ENCODE measurements at places on chromosomes 7 and 10.

- no peak for DNase-seq
Observed at GRCh38 chr7:105352018-105352612, 36.6 kb downstream of the SRPK2 start.

DNA sequence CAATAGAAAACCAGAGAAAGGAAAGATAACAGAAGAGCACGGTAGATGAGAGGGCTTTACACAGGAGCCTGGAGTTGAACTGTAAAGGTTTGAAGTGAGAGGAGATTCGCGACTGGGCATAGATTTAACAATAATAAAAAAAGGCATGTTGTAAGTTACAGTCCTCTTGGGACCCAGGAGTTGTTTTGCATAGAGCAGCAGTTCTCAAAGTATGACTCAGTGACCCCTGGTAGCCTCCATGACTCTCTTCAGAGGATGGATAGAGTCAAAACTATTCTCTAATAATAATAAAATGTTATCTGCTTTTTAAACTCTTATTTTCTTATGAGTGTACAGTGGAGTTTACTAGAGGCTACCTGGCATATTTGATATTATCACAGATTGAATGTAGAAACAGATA lies 262.3 kb downstream of the SORCS3 start:
- DNase-seq = no peak

- DNase-seq = no peak
Observed at GRCh38 chr10:75029857-75030256, 81.6 kb upstream of the SAMD8 start.

GRCh38 chr7:77415476-77415822 lies 700 bp downstream of the GSAP start:
- DNase-seq = no peak

DNA sequence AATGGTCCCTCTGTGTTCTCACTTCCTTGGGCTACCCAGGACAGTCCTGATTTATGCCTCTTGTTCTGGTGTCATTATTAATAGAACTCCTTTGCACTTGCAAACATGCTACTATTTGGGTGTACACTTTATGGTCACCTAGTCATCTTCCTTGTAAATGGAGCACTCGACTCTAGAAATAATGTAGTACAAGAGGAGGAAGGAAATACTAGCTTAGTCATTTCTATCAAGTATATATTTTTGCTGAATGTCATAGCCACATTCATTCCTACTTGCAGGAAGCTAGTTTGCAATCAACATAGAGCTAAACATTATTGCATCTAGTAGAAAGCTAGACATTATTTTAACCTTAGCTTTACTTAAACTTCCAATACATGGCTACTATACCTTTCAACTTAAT lies 335.3 kb downstream of the MAGI2 start:
- no peak for DNase-seq

DNA sequence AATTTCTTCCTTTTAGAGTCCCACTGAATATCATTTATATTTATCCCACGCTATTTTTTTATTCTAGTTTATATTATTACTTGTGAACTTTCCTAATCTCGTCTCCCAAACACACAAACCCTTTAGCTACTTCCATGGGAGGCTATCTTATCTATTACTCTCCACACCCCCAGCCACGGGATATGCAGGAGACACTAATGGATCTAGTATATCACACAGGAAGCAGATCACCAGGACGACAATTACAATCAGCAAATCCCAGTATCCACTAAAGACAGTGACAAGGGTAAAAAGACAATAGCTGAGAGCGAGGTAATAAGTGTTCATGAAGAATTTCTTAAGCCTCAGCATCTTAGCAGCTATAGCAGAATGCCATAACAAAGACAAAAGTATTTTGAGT lies 3.8 kb upstream of the AKR1E2 start:
- DNase-seq = no peak

DNA sequence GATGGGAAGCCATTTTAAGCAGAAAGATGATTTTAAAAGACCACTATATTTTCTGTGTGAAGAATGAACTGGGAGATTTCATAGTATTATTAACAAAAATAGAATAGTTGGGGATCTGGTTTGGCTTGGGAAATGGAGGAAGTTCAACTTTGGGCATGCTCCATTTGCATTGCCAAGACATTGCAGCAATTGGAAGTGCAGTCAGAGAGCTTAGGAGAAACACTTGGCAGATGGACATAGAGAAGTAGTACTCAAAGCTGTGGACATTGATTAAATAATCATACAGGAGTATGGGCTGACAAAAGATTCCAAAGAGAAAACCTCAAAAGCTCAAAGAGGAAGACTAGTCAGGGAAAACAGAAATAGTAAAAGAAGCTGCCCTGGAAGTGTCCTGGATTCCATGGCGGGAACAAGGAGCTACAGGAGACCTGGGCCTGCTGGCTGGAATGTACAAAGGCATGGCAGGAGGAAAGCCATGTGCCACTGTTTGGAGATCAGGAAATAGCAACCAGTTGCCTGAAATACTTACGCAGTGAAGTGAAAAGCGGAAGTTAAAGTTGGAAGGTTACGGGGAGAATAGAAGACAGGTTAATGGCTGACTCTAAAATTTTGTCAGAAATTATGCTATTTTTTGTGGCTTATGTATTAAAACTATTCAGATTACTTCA lies 93.6 kb upstream of the MXI1 start:
- DNase-seq = no peak

DNA sequence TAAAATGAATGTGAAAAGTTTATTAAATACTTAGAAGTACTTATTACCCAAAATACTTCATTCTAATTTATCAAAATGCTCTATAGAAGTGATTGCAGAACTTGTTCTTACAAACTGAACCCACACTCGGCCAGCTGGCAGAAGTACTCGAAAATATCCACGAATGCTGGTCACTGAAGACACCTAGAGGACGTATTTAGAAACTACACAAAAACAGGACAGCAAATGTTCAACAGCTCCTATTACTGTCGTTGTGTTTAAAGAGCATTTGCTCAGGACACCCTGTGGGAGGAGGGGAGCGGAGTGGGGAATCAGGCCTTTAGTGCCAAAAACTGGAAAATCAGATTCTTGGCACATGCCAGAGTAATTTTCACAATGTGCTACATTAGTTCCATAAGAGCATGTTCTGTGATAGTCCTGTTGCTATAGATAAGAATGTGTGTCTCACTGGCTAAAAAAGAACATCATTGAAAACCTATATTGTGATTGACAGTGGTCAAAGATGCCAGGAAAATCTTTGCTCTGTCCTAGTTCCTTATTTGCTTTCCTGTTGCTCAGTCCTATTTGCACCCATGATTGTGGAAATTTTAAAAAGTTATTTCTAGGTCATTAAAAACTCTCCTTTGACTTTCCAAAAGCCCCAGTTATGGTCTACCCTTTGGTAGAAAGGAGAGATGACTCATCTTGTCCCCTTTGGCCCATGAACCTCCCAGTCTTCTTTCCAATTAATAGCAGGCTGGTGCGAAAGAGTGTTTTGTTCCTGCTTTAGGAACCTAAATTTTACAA lies 49.0 kb upstream of the NRBF2 start:
- DNase-seq = no peak

GRCh38 chr10:118531105-118531852 lies 64.2 kb downstream of the PRLHR start:
- no peak for DNase-seq

GRCh38 chr7:43071604-43072003 lies 40.8 kb upstream of the HECW1 start:
- no peak for DNase-seq

GRCh38 chr7:122056977-122057376 lies 87.1 kb downstream of the AASS start:
- no peak for DNase-seq

DNA sequence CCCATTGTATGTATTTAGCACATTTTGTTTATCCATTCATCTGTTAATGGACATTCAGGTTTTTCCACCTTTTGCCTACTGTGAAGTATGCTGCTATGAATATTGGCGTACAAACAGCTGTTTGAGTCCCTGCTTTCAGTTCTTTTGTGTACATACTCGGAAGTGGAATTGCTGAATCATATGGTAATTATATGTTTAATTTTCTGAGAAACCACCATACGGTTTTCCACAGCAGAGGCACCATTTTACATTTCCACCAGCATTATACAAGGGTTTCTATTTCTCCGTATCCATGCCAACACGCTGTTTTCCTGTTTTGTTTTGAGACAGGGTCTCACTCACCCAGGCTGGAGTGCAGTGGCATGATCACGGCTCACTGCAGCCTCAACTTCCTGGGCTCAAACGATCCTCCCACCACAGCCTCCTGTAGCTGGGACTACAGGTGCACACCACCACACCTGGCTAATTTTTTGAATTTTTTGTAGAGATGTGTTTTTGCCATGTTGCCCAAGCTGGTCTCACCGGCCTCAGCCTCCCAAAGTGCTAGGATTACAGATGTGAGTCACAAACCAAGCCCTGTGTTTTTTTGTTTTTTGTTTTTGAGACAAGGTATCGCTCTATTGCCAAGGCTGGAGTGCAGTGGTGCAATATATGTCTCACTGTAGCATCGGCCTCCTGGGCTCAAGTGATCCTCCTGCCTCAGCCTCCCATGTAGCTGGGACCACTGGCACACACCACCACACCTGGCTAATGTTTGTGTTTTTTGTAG lies 22.1 kb upstream of the FBXW4 start:
- DNase-seq = no peak

DNA sequence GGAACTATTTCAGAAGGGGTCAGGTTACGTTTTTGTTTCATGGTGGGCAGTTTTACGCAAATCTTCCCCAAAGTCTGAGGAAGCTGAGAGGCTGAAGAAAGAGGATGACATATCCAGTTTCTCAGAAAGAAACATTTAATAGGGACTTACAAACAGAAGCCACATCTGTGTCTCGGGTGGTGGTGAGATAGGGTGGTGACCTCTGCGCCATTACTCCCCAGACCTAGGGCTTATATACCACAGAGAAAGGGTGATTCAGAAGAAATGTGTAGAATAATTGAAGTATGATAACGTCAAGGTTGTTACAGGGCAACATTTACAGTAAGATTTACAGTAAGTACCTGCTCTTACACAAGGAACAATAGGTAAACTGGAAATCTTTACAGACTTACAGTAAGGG lies 43.0 kb upstream of the RELN start:
- no peak for DNase-seq

GRCh38 chr7:76273503-76273902 lies 29.0 kb upstream of the HSPB1 start:
- no peak for DNase-seq

GRCh38 chr10:24958091-24958720 lies 5.8 kb upstream of the PRTFDC1 start:
- DNase-seq = no peak

DNA sequence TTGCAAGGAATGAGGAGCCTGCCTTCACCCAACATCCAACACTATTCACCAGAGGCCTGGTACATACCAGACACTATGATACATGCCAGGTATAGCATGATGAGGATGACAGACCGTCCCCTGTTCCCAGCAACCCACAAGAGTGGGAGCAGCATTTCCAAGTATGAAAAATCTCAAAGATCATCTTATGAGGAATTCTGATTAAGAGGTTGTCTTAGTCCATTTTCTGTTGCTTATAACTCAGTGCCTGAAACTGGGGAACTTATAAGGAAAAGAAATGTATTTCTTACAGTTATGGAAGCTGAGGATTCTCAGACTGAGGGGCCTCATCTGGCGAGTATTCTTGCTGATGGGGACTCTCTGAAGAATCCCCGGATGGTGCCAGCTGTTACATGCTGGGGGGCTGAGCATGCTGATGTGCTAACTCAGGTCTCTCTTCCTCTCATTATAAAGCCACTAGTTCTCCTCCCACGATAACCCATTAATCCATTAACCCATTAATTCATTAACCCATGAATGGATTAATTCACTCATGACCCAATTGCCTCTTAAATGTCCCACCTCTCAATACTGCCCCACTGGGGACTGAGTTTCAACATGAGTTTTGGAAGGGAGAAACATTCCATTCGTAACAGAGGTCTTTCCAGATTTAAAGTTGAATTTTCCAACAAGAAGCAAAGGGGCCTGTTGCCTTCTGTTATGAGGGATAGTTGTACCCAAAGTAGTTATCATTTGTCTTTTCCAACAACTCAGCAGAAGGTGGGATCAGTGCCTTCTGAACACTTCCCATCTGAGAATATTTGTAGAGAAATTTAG lies 173.9 kb downstream of the HERPUD2 start:
- no peak for DNase-seq

GRCh38 chr7:20280475-20281351 lies 50.0 kb upstream of the ITGB8 start:
- DNase-seq = no peak

GRCh38 chr7:156667110-156667426 lies 26.5 kb downstream of the RNF32 start:
- DNase-seq = no peak

DNA sequence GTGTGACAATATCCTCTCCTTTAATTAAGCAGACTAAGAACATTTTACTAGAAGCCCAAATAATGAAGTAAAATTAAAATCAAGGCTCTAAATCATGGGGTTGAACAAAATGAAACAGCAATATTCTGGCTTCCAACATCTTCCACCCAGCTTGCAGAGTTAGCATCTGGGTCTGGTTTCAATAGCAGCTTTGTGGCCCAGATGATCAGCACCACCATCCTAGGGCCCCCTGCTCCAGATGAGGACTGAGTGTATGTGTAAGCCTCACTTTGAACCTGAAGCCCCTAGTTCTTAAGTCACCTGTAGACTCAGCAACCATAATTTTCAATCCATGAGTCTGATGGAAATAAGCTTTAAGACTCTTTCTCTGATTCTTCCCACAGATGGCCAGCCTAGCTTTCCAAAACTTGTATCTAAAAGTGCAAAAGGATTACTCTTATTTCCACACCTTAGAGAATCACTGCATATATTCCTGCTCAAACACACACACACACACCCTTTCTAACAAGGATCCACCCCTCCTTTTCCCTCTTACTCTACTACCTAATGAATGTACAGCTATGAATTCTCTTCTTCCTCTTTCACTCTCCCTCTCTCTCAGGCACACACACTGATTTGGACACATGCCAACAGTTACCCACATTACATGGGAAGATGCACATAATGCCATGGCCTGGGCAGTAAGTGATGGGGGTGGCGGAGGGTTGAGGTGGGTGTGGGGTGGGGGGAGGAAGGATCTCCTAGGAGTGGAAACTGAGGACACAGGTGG lies 3.5 kb downstream of the DENND11 start:
- no peak for DNase-seq

Measured in stimulated activated CD8-positive, alpha-beta memory T cell treated with anti-CD3 and anti-CD28 coated beads, Interleukin-15, amount 100 ng/mL, for 24 hours (primary cell).